ENCODE measurements at places on chromosomes 2 and 18. TPM values are rescaled to one million over a fixed set of nuclear protein-coding genes. Genes with fewer than 3 reads are reported as not detected.

GRCh38 chr2:79114797-79115494 lies 5.3 kb upstream of the REG1A start:
- DNase-seq: no peak

DNA sequence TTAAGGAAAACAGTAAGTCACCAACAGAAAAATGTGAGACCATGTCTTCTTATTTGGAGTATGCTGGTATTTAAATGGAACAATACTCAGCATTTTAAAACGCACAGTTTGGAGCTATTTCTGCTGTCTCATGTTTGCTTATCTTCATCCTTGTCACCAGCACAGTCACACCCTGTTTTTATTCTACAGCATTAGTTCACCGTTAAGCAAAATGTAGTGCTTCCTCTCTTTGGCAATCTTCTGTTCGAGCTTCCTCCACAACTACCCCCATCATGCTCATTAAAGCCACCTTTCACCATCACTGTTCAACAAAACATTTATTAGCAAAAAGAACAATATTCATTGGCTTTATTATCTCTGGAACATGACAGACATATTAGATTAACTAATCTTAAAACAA lies 64.0 kb downstream of the SLC40A1 start:
- no peak for DNase-seq

DNA sequence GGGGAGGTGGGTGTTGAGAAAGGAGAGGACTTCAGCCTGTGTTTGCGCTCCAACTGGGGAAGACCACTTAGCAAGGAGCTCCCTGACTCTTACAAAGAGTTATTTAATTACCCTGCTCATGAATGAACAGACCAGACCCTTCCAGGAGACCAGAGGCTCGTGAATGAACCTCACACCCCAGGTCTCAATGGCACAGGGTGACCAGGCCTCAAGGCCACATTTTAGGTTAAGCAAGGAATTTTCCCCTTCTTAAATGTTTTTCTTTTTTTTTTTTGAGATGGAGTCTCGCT lies 25.3 kb downstream of the SMAD7 start:
- no peak for DNase-seq

DNA sequence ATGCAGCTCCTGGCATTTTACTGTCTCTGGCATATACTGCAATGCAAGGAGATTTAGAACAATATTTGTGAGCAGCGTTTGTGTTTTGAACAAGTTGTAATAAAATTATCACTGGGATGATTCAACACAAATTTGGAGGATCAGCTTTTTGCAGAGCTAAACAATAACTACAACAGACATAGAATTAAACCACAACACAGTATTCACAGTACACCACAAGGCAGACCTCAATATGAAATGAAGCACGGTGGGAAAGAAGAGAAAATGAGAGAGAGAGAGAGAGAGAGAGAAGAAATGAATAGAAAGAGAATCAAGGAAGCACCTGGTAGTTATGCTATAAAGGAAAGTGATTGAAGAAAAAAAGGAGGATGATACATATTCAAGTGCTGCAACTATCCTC lies 39.4 kb downstream of the HOXD1 start:
- DNase-seq: no peak

DNA sequence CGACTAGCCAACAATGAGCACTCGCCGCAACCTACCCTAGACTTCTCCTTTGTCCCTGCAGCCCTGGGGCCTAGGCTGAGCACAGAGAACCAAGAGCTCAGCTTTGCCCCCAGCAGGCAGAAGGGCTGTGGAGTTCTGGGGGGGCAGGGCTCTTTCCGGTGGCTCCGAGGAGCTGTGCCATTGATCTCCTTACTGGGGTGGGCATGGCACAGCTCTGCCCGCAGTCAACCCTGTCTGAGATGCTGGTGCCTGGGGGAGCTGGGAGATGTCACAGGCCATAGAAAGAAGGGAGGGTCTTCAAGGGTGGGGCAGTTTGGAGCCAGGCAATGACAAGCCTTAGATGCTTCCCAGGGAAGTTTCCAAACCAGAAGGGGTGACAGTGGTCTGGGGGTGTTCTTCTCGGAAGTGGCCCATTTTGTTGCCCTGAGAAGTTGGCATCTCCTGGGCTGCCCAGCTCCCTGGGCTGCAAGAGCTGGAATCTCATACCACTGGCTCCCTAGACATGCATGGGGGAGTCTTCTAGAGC lies 14.1 kb upstream of the GPR55 start:
- no peak for DNase-seq

DNA sequence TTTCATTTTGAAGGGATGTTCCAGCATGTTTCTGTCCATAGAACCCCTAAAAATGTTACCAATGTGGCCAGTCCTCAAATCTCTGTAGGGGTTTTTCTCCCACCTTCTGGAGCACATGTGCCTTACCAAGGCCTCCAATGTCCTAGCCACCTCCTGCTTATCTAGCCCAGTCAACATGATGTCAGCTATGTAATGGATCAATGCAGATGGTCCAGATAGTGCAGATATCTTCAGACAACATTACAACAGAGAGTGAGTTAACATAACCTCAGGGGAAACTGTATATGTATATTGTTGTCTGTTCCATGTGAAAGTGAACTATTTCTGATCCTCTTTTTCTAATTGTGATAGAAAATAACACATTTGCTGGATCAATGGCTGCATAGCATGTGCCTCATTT lies 92.7 kb downstream of the MRPS9 start:
- no peak for DNase-seq

- no peak for DNase-seq
Measured at GRCh38 chr2:202545523-202545922, 89.2 kb upstream of the FAM117B start.

DNA sequence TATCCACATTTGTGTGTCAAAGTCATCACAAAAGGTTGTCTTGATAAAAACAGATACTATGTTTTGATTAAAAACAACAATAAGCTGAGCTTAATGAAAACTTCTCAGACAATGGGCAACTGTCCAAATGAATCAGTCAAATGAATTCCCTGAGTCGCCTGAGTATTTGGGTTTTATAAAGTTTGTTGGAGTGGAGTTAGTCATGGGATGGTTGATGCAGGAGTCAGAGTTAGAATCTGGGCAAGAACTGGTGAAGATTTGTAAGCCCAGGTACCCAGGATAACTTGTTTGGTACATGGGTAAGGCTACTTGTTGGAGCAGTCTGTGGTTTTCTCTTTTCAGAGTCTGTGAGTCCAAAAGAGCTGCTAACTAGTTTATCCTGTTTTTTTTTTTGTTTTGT lies 34.4 kb upstream of the RAPGEF4 start:
- no peak for DNase-seq

DNA sequence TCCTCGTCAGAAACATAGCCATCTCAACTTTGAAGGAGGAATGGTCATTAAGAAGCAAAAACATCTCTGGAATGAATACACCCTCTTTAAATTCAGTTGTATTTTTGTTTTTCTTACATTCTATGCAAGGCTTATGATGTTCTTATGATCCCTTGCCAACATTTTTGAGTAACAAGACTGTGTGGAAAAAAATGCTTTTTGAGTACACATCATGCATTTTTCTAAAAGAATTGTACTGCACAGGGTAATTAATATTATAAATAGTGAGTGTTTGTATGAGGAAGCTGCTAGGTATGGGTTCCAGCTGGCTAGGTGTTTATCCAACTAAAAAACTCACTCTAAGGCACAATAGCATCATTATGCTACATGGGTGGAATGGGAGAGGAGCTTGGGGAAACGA lies 59.0 kb upstream of the SPATS2L start:
- DNase-seq: no peak

DNA sequence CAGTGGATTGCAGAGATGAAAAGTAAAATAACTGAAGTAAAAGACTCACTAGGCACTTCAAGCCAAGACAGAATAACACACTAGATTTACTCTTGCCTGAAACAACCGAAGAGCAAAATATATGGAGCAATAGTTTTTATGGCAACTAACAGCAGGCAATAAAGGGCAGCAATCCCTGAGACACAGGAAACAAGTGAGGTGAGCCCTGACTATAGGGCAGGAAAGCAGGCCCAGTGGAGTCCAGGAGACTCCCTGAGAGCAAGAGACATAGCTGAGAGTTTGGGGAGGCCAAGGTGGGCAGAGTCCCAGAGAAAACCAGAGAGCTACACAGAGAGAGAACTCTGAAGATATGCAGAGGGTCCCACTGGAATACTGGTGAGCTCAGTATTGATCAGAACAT lies 18.8 kb downstream of the FARSB start:
- DNase-seq: no peak

GRCh38 chr18:23365602-23366001 lies 87.5 kb upstream of the RIOK3 start:
- no peak for DNase-seq

DNA sequence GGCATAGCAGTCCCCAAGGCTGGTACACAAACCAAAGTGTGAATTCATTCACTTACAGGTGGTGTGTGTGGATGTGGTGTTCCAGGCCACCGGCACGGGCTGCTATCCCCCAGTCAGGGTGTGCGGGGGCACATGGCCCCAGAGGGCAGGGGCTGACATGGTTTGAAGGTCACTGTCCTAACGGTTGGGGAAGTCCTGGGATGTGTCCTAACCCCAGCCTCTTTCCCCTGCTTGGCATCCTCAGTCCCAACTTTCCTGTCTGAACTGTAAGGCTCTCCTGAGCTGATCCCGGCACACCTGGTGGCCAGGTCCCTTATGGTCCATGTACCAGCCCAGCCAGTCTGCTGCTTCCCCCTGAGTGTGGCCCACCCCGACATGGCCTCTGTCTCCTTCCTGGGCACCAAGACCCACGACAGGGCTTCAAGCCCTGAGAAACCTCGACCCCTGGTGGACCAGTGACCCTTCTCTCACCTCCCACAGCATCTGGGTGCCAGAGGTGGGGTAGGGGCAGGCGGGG lies 2.4 kb upstream of the TMEM185B start:
- DNase-seq: no peak

DNA sequence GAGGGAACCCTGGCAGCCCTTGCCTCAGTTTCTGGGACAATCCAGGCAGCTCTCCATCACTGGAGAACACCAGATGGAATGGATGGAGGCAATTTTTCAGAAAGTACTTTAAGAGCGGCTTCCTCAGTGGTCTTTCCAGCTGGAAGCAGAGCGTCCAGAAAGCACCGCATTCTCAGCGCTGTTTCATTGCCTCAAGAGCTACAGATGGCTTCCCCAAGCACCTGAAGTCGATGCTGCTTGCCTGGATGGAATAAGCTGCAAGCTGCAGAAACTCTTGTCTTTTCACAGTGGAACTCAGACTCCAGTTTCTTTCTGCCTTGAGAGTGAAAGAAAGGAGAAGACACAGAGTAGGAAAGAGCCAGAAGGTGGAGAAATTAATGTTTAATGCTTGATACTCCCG lies 766.9 kb downstream of the TDRD15 start:
- no peak for DNase-seq

DNA sequence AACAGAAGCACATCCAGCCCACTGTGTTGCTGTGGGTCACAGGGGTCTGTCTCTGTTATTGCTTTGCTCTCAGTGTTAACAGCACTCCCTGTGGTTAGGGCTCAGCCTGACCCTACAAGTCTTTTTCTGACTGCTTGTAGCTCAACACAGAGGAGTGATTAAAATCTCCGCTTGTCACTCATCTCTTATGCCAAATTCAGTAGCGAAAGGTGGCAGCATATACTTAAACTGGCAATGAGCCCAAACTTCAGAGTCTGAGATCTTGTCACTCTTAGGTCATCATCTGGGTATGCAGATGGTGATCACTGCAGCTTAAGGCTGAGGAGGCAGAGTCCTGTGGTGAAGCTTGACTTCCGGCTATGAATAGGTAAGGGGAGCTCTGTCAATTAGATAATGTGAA lies 63.3 kb upstream of the CSRNP3 start:
- DNase-seq: no peak

Gene LRRTM4
- 18.1 TPM for total RNA-seq

Gene C2orf49
- total RNA-seq: 30.6 TPM

Gene DIPK1C
- 1.4 TPM for total RNA-seq

Gene CYP26B1
- total RNA-seq: 12.7 TPM

Gene ITGA6
- 606 TPM for total RNA-seq

Gene B4GALT6
- total RNA-seq: 6.4 TPM

All from sciatic nerve (tissue), 2 donors.